ENCODE measurements at places on chromosomes 6 and 20.
A peak's percentile ranks its signal among the peaks of the same experiment; 100 is the strongest.

DNA sequence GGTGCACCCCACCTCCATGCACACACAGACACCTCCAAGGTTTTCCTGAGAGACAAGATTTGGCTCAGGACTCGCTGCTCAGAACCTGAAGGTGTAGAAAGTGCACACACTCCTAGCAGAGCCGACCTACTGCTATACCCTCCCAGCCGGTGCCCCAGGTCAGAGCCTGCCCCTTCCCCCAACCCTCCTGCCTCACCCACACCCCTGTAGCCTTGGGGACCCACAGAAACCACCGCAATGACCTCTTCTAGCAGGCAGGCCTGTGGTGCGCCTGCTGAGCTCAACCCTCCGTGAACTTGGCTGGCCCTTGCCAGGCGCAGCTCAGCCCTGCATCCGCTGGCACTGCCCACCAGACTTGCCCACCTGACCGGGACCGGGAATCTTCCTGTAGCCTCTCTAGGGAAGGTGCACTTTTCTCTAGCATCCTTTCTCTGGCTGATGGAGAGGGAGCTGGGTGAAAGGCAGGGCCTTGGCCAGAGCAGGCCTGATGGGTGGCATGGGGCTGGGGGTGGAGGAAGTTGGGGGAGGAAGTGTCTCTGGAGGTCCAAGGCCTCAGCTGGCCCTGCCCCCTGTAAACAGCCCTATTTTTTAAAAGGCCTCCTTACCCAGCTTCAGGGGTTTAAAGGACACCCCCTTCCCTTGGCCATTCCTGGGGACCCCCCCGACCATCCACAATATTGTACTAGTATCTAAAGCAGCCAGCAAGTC is 36.9 kb upstream of the SLCO4A1 start:
- DNase-seq, result peak; percentile 21

GRCh38 chr20:32984196-32984595 is 20.0 kb downstream of the SUN5 start:
- DNase-seq, result no peak

DNA sequence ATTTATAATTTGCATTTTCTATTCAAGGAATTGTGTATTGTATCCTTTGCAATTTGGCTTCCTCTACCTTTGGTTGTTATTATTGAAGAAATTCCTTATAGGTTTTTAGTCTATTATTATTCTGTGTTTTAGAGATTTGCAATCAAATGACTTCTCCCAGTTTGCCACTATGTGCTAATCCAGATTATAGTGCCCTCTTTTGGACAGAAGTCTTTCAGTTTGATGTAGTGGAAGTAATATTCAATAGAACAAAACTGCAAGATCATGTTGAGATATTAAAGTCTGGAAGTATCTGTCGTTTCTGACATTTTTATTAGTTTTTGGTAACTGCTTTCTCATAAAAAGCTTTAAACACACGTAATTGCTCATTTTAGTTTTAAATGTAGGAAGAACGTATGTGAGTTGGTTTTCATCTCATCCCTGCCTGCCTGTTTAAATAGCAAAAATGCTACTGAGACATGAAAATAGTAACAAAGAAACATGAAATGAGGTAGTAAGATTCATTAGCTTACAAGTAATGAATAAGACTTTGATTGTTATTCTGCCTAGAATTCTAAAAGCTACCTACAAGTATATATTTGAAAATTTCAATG is 72.8 kb downstream of the RTN4IP1 start:
- peak; percentile 58 for DNase-seq

- no peak for DNase-seq
Measured at GRCh38 chr20:54044156-54044555, 26.2 kb downstream of the BCAS1 start.

GRCh38 chr6:144131248-144131709 is 19.0 kb upstream of the STX11 start:
- DNase-seq, result no peak

- DNase-seq, result no peak
Measured at GRCh38 chr6:34938268-34938667, 49.2 kb downstream of the ANKS1A start.

GRCh38 chr6:162070639-162071038 is 656.9 kb downstream of the PRKN start:
- no peak for DNase-seq

- no peak for DNase-seq
Measured at GRCh38 chr20:33881989-33882388, 70.8 kb downstream of the CHMP4B start.

GRCh38 chr6:143357152-143357551 is 93.3 kb downstream of the ADAT2 start:
- no peak for DNase-seq

- no peak for DNase-seq
Measured at GRCh38 chr6:156021746-156022396, 566.2 kb upstream of the NOX3 start.

DNA sequence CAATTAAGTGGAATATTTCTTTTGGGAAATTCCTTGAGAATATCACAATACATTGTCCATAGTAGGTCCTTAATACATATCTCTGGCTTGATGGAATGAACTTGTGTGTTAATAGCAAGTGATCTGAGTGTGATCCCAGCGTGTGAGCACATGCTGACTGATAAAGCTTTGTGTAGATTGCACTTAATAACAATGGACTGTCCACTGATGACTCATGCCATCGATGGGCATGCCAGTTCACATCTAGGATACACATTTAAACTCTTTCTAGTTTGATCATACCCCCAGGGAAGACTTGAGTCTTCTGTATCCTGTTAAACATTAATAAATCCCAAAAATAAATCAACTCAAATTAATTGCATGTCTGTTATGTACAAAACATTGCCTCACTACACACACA is 454.3 kb upstream of the SPTLC3 start:
- DNase-seq, result no peak

GRCh38 chr6:101181006-101181405 is 212.5 kb upstream of the GRIK2 start:
- DNase-seq, result no peak

DNA sequence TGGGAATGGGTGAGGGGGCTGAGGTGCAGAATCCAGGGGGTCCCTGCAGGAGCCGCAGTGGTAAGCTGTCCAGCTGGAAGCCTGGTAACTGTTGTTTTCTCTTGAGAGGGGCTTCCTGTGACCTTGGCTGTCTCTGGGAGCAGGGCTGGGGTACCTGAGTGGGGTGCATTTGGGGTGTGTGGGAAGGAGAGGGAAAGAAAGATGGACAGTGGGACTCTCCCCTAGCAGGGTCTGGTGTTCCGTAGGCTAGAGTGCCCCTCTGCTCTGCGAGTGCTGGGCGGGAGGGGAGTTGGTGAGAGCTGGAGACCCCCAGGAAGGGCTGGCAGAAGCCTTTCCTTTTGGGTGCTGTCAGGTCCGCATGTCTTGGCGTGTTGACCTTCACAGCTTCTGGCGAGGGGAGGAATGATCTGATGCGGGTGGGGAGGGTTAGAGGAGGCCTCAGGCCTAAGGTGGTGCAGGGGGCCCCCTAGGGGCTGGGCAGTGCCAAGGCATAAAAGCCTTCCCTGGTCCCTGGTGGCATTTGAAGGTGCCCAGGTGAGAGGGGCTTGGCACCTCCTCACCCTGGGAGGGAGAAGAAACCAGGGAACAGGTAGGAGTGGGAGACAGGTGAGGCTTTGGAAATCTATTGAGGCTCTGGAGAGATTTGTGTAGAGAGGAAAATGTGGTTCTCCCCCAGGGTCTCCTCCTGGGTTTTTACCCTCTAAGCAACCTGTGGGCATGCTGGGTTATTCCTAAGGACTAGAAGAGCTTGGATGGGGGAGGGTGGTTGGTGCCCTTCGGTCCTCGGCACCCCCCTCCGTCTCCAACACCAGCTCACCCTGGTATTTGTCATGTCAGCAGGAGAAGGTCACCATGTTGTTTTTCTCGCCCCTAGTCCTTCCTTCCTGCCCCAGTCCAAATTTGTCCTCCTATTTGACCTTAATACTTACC is 3.3 kb downstream of the VEGFA start:
- peak; percentile 66 for DNase-seq

GRCh38 chr6:57040011-57040410 is 6.5 kb upstream of the KIAA1586 start:
- DNase-seq, result no peak

DNA sequence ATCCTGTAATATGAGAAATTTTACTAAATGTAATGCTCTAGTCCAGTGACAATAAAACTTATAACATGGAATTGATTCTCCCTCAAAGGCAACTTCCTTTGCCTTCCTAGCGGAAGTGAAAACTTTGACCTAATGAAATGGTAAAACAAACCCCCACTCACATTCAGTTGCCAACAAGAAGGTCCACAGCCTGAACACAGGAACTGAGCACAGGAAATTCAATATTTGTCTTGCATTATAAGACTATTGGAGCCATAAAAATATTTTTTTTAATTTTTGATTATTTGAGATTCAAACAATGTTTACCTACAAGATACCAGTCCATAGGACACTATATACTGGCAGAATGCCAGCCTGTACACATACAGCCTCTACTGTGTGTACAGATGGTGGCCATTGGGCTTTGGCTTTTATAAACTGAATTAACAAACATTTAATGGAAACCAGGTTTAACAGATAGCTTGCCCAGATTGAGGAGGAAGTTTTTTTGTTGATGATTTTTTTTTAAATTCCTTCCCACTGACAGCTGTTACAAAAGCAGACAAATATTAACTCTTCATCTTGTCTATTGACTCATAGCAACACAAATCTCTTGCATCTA is 481.5 kb upstream of the JAG1 start:
- no peak for DNase-seq

GRCh38 chr6:63395381-63395780 is 75.6 kb upstream of the LGSN start:
- no peak for DNase-seq

DNA sequence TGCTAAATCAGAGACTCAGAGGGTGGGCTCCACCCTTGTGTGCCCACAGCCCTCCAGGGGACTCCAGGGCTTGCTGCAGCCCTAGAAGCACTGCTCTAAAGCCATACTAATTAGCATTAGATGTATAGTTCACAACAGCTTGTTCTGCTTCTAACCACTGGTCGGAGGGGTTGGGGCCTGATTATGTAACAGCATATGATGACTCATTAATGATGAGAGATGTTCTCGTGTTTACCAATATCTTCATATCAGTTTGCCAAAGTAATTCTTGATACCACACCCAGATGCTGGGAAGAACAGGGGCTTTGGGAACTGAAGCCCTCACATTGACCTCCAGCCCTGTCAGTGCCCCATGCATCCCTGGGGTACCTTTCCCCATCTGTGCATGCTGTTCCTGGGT is 104.1 kb upstream of the FOXA2 start:
- no peak for DNase-seq

DNA sequence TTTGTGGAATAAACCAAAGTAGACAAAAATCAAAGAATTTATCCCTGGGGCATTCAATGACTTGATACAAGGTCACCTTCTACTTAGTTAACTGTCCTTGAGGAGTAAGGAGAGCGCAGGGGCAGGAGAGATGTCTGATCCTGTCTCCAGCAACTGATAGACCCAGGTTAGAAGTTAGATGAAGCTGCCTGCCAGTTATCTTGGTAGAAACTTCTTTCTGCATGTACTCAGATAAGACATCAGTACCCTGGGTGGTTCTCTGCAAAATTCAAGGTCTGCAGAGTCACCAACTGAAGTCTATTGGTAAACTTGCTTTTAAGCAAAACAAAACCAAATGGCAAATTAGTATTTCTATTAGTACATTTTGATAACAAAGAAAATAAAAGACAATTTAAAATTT is 2.7 kb downstream of the SGK1 start:
- DNase-seq, result no peak

- no peak for DNase-seq
Measured at GRCh38 chr6:42429042-42429585, 22.6 kb downstream of the TRERF1 start.

GRCh38 chr6:145047891-145048290 is 687.4 kb downstream of the EPM2A start:
- no peak for DNase-seq

DNA sequence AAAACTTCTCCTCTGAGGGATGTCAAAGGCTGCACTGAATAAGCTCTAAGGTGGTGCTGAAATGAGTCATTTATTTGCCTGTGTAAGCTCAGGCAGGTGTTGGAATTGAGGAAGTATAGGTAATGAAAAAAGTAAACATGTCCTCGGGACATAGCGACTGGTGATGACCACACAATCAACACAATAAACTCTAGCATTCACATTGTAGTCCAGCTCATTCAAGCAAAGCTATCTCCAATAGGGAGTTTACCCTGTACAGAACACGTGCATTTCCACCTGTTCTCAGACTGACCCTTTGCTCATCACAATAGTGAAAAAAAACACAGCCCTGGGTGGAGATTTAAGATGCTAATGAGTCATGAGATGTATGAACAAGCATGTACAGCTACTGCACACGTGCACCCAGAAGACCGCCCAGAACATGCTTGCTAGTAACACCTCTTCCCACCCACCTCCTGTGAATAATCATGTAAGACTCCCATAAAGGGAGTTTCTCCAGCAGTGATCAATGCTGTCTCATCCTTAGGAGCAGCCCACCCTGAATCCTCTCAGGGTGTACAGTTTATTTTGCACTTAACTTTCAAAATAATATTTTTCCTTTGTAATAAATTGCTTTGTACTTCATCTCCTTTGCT is 33.0 kb upstream of the POU5F1 start:
- DNase-seq, result peak; percentile 86

- DNase-seq, result no peak
Measured at GRCh38 chr20:12255461-12255970, 337.8 kb downstream of the BTBD3 start.

- no peak for DNase-seq
Measured at GRCh38 chr20:15446373-15446772, 1109.0 kb upstream of the FLRT3 start.

DNA sequence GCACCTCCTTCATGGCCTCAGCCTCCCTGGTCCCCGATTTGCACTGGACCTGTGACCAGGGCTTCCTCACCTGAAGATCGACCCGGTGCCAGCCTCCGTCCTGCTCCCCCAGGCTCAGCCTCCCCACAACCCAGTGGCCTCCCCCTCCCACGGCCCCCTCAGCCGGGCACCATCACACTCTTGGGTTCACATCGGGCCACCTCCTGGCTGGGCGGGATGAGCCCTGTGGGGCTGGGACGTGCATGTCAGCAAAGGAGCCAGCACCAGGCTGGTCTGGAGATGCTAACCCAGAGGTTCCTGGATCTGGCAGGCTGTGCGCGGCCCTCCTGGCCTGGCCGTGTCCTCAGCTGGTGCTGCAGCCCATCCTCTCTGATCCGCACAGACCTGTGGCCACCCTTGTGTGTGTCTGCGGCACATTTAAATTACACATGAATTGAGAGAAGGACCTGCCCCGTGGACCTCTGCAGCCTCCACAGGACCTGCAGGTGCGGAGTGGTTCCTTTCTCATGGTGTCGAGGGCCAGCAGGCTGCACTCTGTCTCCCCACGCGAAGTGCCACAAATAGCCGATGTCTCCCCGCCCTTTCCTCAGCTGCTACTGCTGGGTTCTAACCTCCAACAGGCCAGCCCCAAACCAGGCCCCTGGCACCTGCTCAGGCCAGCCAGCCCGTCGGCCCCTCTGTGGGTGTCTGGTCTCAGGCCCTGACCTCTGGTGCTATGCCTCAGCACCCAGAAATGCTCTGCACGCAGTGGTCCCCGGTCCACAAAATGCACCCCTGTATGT is 237.5 kb downstream of the ERMARD start:
- no peak for DNase-seq
